Inflammatory macrophage treated with lipopolysaccharide for 1 hour (primary cell): ENCODE measurements at places on chromosomes 12 and 14.

DNA sequence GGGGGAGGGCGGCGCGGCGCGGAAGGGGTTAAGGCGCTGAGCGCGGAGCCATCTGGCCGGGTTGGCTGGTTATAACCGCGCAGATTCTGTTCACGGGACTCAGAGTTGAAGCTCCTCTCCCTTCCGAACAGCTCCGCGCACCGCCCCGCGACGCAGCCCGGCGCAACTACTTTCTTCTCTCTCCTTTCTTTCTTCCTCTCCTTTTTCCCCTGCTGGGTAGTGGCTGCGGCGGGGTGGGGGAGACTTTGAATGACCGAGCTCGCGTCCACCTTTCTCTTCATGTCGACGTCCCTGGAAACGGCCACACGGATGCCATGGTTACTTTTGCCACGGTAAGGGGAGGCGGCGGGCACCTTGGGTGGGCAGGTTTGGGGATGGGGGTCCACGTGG, at the start of gene NTF3:
NTF3 (plus strand) TSS at position 98 of the 390 bp plus-strand sequence; CDS start at position 315, 217 bp downstream.
- DNase-seq: no peak

- no peak for DNase-seq
These were observed 9.8 kb upstream of the BDKRB2 start for GRCh38 chr14:96194657-96195431.

- DNase-seq: no peak
These were observed 501 bp downstream of the RIMKLB start for GRCh38 chr12:8698132-8698851.

GRCh38 chr14:100654814-100655740, 67.9 kb upstream of the BEGAIN start:
- DNase-seq: peak; percentile 20

- DNase-seq: no peak
These were observed 512 bp downstream of the PDE1B start for GRCh38 chr12:54549774-54550451.

DNA sequence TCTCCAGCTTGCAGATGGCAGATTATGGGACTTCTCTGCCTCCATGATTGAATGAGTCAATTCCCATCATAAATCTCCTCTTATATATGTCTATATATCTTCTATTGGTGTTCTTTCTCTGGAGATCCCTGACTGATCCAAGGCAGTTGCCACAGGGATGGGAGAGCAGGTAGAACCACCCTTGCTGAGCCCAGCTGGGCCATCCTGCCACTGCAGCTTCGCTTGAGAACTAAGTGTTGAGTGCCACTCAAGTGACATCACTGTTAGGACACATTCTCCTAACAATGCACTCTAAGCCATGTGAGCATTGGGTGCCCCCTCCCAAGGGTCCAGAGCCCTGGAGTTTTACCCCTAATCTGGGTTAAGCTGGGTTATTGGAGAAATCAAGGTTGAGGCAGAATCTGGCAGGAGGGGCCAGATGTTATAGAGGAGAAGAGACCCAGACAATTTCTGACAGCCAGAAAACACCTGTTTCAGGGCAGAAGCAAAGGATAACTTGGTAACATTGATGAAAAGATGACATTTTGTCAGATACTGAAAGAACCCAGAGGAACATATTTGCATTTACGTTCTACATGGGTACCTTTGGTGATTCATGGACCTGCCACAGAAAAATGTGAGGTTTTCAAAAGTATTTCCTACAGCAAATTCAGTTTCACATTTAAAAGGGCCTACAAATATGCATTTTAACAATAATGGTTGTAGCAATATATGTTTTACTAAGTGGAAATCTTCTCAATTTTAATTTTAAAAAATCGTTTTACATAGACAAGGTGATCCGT, 57.2 kb upstream of the MAX start:
- no peak for DNase-seq

DNA sequence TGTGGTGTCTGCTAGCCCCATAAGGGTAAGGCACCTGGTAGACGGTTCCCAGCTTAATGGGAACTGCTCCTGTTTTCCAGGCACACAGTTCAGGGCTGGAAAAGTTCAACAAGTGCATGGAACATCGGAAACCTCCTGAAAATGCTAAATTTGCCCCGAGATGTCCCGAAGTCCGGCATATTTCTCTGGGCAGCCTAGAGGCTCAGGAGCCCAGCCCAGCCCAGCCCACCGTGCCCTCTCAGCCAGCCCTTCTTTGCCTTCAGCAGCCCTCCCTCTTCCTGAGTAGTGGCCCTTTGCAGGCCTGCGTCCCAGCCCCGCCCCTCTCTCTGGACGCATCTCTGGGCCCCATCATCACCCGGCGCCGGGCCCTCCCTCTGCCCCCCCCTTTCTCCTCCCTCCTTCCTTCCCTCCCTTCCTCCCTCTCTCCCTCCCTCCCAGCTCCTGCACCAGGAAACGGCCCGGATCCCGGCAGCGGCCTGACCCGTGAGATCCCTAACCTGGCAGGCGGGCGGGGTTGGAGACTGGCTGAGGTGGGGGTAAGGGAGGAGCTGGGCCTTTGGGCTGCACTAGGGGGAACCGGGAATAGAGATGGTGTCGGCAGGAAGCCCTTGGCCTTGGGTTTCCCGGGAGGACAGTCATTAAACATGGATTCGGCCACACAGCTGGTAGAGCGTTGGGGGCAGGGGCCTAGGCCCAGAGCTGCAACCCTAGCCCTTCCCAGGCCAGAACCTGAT, at the start of gene BCL2L2:
BCL2L2 (plus strand) TSS at position 422 of the 734 bp plus-strand sequence. CDS start 935 bp downstream, outside the sequence.
- peak; percentile 58 for DNase-seq

DNA sequence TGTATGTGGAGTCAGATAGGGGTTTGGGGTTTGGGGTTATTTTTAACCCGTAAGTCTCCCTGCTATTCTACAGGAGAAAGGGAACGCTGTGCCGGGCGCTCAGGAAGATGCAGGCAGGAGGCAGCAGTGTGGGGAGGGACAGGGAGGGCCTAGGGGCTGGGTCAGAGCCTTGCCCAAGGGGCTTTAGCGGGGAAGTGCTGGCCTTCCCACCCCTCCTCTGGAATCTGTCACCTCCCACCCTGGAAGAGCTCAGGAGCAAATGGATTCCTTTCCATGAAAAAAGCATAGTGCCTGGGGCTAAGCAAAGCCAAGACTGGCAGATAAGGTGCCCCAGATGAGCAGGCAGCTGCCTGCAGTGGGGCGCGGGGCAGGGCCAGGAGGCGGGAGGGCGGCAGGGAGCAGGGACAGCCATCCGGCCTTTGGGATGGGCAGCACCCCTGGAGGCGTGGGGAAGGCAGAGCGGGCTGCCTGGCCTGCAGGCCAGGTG, 7.3 kb upstream of the INF2 start:
- no peak for DNase-seq

DNA sequence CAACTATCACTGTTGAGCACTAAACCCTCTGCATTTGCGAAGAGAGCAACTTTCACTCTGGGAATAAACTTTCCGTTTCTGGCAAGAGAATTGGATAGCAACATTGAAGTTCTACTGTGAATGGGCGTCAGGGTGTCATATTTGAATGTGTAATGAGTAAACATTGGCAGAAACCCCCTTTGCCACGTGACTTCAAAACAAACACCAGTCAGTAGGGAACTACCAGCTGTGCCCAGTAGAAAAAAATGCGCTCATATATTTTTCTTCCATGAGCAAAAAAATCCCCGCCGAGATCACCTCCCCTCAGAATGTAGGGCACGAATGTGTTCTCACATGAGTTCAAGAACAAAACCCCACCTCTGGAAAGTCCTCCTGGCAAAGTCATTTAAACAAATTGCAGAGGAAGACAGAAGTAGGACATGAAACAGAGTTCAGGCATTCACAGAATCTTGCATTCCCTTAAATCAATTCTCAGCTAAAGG, 80.6 kb downstream of the BTG1 start:
- DNase-seq: peak; percentile 87

- no peak for DNase-seq
These were observed 367.2 kb upstream of the LMO3 start for GRCh38 chr12:16972923-16973770.

GRCh38 chr12:89353823-89354611, 1.7 kb upstream of the DUSP6 start:
- DNase-seq: peak; percentile 93

GRCh38 chr12:111636209-111636945, 37.3 kb upstream of the ATXN2 start:
- no peak for DNase-seq

DNA sequence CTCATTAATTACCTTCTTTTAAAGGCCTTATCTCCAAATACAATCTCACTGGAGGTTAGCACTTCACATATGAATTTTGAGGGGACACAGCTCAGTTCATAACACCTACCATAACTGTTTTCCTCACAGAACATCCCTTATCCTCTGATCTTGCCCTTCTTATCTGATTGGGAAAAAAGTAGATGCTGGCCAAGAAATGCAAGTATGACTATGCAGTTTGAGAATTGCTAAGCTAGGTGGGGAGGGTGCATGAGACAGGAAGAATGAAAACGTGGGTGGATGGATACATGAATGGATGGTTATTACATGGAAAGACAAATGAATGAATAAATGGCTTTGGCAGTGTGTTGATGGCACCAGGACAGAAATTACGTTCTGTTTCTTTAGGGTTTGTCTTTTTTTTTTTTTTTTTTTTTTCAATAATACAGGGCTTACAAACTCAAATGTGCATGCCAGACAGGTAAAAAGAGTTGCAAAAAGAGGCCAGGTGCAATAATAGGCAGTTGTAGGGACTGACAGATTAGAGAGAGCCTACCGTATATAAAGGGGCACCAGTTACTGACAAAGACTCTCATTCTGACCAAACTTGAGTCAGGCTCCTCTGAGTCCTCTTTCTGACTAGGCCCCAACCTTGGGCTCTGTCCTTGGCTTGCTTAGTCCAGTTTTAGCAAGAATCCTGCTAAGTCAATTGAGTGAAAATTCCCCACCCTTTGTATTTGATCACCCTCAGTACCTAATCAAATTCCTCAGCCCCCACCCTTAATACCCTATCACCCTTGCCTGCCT, 304.9 kb downstream of the ZFP36L1 start:
- DNase-seq: no peak

DNA sequence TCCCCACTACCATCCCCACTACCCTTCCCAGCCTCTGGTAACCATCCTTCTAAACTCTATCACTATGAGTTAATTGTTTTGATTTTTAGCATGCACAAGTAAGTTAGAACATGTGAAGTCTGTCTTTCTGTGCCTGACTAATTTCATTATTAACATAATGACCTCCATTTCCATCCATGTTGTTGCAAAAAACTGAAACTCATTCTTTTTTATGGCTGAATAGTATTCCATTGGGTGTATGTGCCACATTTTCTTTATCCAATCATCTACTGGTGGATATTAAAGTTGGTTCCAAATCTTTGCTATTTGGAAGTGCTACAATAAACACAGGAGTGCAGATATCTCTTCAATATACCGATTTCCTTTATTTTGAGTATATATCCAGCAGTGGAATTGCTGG, 13.2 kb upstream of the PPM1H start:
- DNase-seq: no peak

GRCh38 chr14:61178226-61179060, 102.7 kb downstream of the TMEM30B start:
- peak; percentile 79 for DNase-seq

DNA sequence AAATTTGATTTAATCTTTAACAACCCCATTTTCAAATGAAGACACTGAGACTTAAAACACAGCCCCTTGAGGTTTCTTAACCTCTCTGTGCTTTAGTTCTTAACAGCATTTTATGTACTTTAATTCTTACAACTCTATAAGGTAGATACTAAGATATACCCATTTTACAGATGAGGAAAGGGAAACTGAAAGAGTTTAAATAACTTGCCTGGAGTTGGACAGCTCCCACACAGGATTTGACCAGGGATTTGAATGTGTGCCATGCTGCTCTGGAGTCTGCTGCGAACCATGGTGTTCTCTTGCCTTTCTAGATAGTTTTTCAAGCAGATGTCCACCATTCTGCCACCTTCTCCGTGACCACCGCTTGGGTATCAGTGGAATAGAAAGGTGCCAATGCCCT, 28.2 kb downstream of the RNFT2 start:
- no peak for DNase-seq

GRCh38 chr12:27193106-27193505, 51.0 kb upstream of the STK38L start:
- DNase-seq: no peak

- DNase-seq: no peak
These were observed 121.2 kb upstream of the SLC35F4 start for GRCh38 chr14:57987051-57987450.

DNA sequence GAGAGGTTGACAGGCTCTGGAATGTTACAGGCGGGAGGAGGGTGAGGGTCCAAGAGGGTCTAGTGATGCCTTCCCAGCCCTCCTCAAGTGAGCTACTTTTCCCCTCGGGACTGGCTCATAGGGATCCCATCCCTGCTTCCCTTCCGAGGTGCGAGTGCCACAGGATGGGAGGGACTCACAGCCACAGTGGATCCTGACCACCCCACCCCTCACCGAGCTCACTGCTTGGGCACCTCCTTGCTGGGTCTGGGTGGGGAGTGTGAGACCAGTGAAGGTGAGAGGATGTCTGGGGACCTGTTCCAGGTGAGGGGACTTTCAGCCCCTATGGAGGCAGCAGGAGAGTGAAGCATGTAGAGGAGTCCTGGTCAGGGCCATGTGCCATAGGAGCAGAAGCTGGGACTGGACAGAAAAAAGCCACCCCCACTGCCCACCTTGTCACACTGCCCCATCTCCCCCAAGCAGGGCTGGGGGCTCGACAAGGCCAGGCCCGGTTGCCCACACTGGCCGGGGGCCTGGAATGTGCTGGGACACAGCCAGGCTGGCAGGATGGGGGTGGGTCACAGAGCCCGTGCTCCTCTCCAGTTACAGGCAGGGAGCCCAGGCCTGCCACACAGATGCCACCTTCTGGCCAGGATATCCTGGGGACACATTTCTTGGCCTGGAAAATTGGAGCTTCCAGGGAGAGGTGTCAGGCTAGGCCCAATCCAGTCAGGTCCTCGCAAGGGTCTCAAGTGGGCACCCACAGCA, 1.7 kb upstream of the TNS2 start:
- no peak for DNase-seq

GRCh38 chr14:63453443-63453936, 89.7 kb downstream of the PPP2R5E start:
- no peak for DNase-seq

- DNase-seq: no peak
These were observed 1370.8 kb downstream of the AACS start for GRCh38 chr12:126436041-126436440.

- no peak for DNase-seq
These were observed 63.4 kb downstream of the APOBEC1 start for GRCh38 chr12:7602277-7602676.

DNA sequence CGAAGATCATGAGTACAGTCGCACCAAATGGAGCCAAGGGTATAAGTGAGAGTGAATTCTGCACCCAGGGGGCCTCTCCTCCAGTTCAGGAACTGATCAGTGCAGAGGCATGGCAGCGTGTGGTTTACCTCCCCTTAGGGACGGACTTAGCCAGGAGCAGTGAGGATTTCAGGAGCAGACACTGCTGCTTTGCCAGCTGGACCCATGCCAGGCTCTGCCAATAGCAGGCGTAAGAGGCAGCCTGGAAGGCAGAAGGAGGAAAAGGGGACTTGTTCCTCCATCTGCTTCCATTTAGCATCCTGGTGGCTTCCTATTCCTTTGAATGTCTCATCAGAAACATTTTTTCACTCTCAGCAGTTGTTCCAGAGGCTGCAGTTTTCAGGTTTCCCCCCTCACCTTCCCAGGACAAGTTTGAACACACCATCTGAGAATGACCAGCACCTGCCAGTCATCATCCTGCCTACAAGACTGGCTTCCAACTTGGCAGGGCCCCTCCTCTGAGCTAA, 137.0 kb upstream of the LMNTD1 start:
- DNase-seq: no peak
